ENCODE measurements at places on chromosomes 7 and 10. TPM values are rescaled to one million over a fixed set of nuclear protein-coding genes. Genes with fewer than 3 reads are reported as not detected.

Gene DRGX
- 65.2 TPM for total RNA-seq

DNA sequence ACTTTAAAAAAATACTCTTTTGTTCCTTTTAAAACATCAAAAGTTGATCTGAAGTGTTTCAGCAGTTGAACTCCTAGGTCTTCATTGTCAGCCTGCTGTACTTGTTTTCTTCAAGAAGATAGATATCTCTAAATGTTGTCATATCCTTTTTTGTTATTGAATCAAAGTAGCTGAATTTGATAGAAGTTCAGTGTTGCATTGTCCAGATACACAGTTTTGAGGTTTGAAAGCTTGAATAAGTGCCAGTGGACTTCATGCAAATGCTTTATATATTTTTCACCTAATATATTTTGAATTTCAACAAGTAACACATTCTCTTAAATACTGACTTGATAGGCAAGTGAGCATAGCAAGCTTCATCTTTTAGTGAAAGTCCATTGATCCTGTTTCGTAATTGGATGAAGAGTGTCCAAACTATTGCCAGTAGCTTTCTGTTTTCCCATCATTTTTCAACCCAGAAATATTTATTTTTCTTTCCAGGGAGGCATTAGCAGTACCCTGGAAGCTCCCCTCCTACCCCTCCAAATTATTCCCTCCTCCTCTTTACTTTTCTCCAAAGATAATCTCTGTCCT is 114.4 kb downstream of the TPST1 start:
- H3K27ac ChIP-seq = no peak overlapping the region
- H3K36me3 ChIP-seq = peaks cover 3% of the 10 kb centered on the region
- H3K4me1 ChIP-seq = no peaks in the 10 kb centered on the region

- H3K27me3 ChIP-seq = peaks cover 2% of the 10 kb centered on the region
- peaks cover 40% of the 10 kb centered on the region for H3K4me1 ChIP-seq
- no peak overlapping the region for H3K27ac ChIP-seq
- H3K36me3 ChIP-seq = no peaks in the 10 kb centered on the region
- H3K4me3 ChIP-seq = peak overlapping the region; percentile 34
- no peak for DNase-seq
Measured at GRCh38 chr10:80471001-80471400, 16.9 kb downstream of the TSPAN14 start.

GRCh38 chr10:2306081-2306480 is 568.8 kb upstream of the ADARB2 start:
- no peak for DNase-seq
- no peak overlapping the region for H3K27ac ChIP-seq
- peaks cover 6% of the 10 kb centered on the region for H3K36me3 ChIP-seq
- no peaks in the 10 kb centered on the region for H3K4me1 ChIP-seq
- no peak overlapping the region for H3K4me3 ChIP-seq

GRCh38 chr10:102220612-102221011 is 5.5 kb upstream of the ELOVL3 start:
- H3K4me1 ChIP-seq = no peaks in the 10 kb centered on the region
- H3K36me3 ChIP-seq = no peaks in the 10 kb centered on the region
- peaks cover 13% of the 10 kb centered on the region for H3K27me3 ChIP-seq
- no peak overlapping the region for H3K27ac ChIP-seq

- H3K4me1 ChIP-seq = peaks cover 16% of the 10 kb centered on the region
- H3K36me3 ChIP-seq = no peaks in the 10 kb centered on the region
- H3K27me3 ChIP-seq = peaks cover 4% of the 10 kb centered on the region
- H3K27ac ChIP-seq = no peak overlapping the region
Measured at GRCh38 chr7:44617225-44617890, 10.9 kb downstream of the OGDH start.

DNA sequence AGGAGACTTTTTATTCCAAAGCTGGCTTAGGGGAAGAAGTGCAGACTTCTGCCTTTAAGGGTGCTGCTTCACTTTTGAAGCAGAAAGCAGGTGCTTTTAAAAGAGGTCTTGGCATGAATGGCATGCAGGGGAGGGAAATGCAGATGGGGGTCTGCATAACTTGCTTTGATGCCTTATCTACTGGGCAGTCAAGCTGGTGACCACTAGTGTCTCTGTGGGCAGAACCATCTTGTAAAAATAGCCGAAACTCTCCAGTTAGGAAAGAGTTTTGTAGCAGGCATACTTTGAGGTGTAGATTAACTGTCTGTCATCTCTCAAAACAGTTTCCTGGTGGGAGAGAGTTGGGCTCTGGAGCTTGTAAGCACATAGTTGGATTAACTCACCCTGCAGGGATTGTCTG is 9.9 kb upstream of the CTNNA3 start:
- no peak overlapping the region for H3K4me3 ChIP-seq
- H3K36me3 ChIP-seq = no peaks in the 10 kb centered on the region
- no peak overlapping the region for H3K27ac ChIP-seq
- H3K27me3 ChIP-seq = peaks cover 2% of the 10 kb centered on the region
- no peak for DNase-seq

GRCh38 chr10:111445667-111446066 is 368.8 kb downstream of the ADRA2A start:
- no peak overlapping the region for H3K4me3 ChIP-seq
- DNase-seq = no peak
- no peaks in the 10 kb centered on the region for H3K36me3 ChIP-seq
- no peaks in the 10 kb centered on the region for H3K4me1 ChIP-seq
- H3K27ac ChIP-seq = no peak overlapping the region
- peaks cover 3% of the 10 kb centered on the region for H3K27me3 ChIP-seq

- H3K27me3 ChIP-seq = peaks cover 2% of the 10 kb centered on the region
- no peaks in the 10 kb centered on the region for H3K4me1 ChIP-seq
- no peaks in the 10 kb centered on the region for H3K36me3 ChIP-seq
- H3K4me3 ChIP-seq = no peak overlapping the region
- H3K27ac ChIP-seq = no peak overlapping the region
- DNase-seq = no peak
Measured at GRCh38 chr10:17633353-17633752, 10.6 kb upstream of the STAM start.

GRCh38 chr10:33460505-33461294 is 126.2 kb upstream of the NRP1 start:
- H3K36me3 ChIP-seq = no peaks in the 10 kb centered on the region
- no peak overlapping the region for H3K27ac ChIP-seq
- DNase-seq = no peak
- peaks cover 2% of the 10 kb centered on the region for H3K27me3 ChIP-seq

DNA sequence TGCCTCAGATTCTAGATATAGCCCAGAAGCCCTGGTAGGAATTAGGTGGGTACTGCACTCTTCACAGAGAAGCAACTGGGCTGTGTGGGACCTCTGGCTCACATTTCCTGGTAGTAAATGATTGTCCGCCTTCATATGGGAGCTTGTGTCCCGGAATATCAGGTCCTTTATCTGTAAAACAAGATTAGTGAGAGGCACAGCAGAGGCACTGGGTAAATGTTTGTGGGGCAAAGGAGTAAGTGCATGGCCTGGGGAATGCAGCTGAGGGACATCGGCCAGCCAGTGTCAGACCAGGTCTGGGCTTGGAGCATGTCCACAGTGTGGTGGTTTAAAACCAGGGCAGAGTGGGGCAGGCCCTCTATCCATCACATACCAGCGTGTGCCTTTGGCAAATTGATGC is 323.3 kb upstream of the ZMIZ1 start:
- no peak for DNase-seq
- H3K27me3 ChIP-seq = peaks cover 5% of the 10 kb centered on the region
- H3K27ac ChIP-seq = no peak overlapping the region
- peaks cover 44% of the 10 kb centered on the region for H3K4me1 ChIP-seq

DNA sequence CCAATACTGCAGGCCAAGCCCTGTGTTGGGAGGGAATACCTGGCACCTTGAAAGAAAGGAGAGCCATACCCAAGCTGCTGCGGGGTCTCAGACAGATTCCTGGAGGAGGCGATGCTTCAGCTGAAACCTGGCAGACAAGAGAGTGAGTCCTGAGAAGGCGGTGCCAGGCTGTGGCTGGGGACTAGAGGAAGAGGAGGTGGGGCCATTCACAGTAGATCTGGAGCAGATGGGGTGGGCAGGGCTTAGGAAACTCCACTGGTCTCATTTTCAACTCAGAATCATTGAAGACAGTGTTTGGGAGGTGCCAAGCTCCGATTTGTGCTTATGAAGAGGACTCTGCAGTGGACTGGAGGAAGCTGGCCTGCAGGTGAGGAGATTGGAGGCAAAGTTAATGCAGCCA is 236.3 kb upstream of the MKI67 start:
- no peak overlapping the region for H3K27ac ChIP-seq
- H3K36me3 ChIP-seq = peaks cover 16% of the 10 kb centered on the region
- peaks cover 9% of the 10 kb centered on the region for H3K27me3 ChIP-seq
- H3K4me3 ChIP-seq = no peak overlapping the region

- no peak overlapping the region for H3K27ac ChIP-seq
- peaks cover 3% of the 10 kb centered on the region for H3K4me1 ChIP-seq
- no peaks in the 10 kb centered on the region for H3K36me3 ChIP-seq
- no peak overlapping the region for H3K4me3 ChIP-seq
- no peak for DNase-seq
- H3K27me3 ChIP-seq = no peaks in the 10 kb centered on the region
Measured at GRCh38 chr7:135843214-135843613, 94.6 kb upstream of the FAM180A start.

DNA sequence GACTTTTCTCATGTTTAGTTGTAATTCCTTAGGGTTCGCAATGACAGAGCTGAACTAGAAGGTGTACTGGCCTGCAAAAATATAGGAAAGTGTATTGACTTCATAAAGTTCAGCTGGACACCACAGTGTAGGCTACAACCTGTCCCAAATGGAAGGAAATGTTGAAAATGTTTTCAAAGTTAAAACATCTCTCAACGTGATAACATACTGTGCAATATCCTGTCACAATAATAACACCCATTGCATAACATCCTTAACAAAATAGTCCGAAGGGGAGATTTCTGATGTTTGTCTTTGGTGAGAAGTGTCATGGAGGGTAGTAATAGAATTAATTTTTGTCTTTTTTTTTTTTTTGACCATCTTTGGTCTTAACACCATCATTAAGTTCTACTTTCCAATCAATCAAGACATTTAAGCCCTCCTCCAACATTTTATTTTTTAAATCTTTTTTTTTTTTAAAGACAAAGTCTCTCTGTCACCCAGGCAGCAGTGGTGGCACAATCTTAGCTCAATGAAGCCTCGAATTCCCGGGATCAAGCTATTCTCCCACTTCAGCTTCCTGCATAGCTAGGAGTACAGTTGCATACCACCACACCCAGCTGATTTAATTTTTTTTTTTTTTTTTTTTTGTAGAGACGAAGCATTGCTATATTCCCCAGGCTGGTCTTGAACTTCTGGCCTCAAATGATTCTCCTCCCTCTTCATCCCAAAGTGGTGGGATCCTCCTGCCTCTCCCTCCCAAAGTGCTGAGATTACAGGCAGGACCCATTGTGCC is 45.7 kb downstream of the DYNC1I1 start:
- no peaks in the 10 kb centered on the region for H3K36me3 ChIP-seq
- no peaks in the 10 kb centered on the region for H3K27me3 ChIP-seq
- no peak overlapping the region for H3K4me3 ChIP-seq
- peaks cover 3% of the 10 kb centered on the region for H3K4me1 ChIP-seq

- H3K4me3 ChIP-seq = no peak overlapping the region
- peaks cover 30% of the 10 kb centered on the region for H3K36me3 ChIP-seq
- no peaks in the 10 kb centered on the region for H3K4me1 ChIP-seq
- H3K27me3 ChIP-seq = no peaks in the 10 kb centered on the region
- DNase-seq = no peak
- no peak overlapping the region for H3K27ac ChIP-seq
Measured at GRCh38 chr7:135151533-135151932, 3.7 kb downstream of the TMEM140 start.

Gene UPP1
- 29.8 TPM for total RNA-seq

GRCh38 chr10:86658261-86658741 is 4.0 kb downstream of the OPN4 start:
- H3K4me3 ChIP-seq = no peak overlapping the region
- no peaks in the 10 kb centered on the region for H3K36me3 ChIP-seq
- peaks cover 8% of the 10 kb centered on the region for H3K27me3 ChIP-seq

Gene LRGUK
- total RNA-seq = 0.81 TPM

Gene HYAL4
- total RNA-seq = not detected

GRCh38 chr7:11346302-11346701 is 372.6 kb downstream of the PHF14 start:
- DNase-seq = no peak
- H3K27me3 ChIP-seq = no peaks in the 10 kb centered on the region
- H3K36me3 ChIP-seq = peaks cover 18% of the 10 kb centered on the region
- peaks cover 10% of the 10 kb centered on the region for H3K4me1 ChIP-seq

Gene EN2
- 0.20 TPM for total RNA-seq

DNA sequence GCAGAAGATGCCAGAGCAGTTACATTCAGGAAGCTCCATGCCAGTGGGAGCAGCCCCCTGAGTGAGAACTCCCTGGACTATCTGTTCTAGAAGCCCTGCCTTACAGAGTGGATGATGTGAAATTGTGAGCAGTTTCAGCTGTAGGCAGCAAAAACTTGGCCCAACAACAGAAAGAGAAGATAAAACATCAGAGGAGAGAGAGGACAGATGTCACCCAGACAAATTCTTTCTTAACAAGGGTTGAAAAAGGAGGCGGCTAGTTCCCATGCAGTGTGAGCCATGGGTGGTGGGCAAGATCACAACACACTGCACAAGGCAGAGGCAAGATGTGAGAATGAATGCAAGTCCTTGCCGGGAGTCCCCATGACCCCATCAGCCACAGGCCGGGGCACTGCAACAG is 46.6 kb upstream of the FXYD4 start:
- peaks cover 1% of the 10 kb centered on the region for H3K4me1 ChIP-seq
- no peak overlapping the region for H3K4me3 ChIP-seq
- DNase-seq = no peak
- H3K27ac ChIP-seq = no peak overlapping the region
- peaks cover 8% of the 10 kb centered on the region for H3K36me3 ChIP-seq
- H3K27me3 ChIP-seq = peaks cover 7% of the 10 kb centered on the region

DNA sequence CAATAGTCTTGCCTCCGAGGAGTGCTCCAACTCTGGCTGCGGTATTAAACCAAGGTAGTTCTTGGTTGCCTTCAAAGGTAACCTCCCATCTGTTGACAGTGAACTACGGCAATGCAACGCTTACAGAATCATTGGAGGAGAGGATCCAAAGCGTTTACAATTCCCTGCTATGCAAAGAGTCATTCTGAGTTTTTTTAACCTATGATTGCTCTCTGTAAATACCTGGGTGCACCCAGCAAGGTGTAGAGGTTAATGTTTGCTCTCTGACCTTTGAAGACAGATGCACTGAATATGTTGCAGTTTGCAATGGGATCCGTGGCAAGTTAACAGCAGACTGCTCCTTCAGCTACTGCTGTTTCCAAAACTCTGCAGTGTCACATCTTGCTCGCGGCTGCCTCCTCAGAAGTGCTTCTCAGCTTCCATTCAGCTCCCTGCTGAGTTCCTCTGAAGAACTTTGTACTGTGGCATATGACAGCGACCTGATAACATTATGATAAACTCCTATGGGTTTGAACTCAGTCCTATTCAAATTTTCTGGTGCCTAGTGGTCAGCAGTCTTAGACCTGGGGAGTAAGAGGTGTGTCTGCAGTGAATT is 29.0 kb downstream of the KIAA1217 start:
- peaks cover 3% of the 10 kb centered on the region for H3K4me1 ChIP-seq
- no peak overlapping the region for H3K27ac ChIP-seq
- H3K36me3 ChIP-seq = no peaks in the 10 kb centered on the region
- H3K4me3 ChIP-seq = no peak overlapping the region
- no peak for DNase-seq

- H3K4me1 ChIP-seq = no peaks in the 10 kb centered on the region
- no peaks in the 10 kb centered on the region for H3K27me3 ChIP-seq
- DNase-seq = no peak
- no peak overlapping the region for H3K27ac ChIP-seq
- H3K36me3 ChIP-seq = no peaks in the 10 kb centered on the region
Measured at GRCh38 chr7:112398534-112398933, 51.7 kb upstream of the IFRD1 start.

GRCh38 chr7:18693406-18693805 is 197.9 kb downstream of the HDAC9 start:
- no peak for DNase-seq
- H3K27me3 ChIP-seq = no peaks in the 10 kb centered on the region
- H3K4me3 ChIP-seq = no peak overlapping the region
- peaks cover 2% of the 10 kb centered on the region for H3K4me1 ChIP-seq
- H3K27ac ChIP-seq = no peak overlapping the region
